ENCODE measurements at places on chromosomes 2 and 18.

DNA sequence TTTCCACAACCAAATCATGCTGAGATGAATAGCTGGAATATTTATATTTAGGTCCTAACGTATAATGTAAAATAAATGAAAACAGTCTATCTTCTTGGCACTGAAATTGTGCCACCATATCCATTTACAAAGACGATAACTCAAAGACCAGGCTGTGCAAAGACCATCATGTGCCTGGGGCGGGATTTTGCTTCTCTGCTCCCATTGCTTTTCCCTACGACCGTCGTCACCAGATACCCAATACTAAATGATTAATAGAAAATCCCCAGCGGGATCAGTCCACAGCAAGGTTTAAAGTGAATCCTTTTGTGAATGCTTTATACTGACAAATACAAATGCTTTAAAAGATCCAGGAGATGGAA, 194.3 kb upstream of the ARL4C start:
- no peak for DNase-seq

DNA sequence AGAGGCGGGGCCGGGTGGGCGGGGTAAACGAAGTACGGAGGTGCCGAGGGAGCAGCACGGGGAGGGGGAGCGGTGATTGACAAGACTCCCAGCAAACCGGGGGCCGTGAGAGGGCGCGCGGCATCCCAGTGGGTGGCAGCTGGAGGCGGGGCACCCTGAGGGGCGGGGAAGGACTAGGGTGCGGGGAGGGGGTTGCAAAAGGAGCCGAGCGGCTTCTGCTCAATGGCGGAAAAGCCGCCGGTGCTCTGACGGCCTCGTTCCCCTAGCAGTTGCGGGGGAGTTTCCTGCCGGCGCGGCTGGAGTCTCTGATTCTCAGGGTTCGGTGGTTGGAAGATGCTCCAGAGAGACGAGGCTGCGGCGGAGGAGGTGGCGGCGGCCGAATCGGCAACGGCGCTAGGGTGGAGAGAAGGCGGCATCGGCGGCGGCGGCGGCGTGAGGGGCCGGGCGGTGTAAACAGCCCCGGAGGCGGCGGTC, at the start of gene PPM1B:
PPM1B (plus strand) TSS at position 195 of the 474 bp plus-strand sequence. CDS start 32,325 bp downstream, outside the sequence.
- DNase-seq = no peak

- peak; percentile 22 for DNase-seq
These were observed 852.1 kb downstream of the CNTNAP5 start for GRCh38 chr2:124877141-124877577.

- no peak for DNase-seq
These were observed 17.6 kb upstream of the COPS8 start for GRCh38 chr2:237068005-237068576.

DNA sequence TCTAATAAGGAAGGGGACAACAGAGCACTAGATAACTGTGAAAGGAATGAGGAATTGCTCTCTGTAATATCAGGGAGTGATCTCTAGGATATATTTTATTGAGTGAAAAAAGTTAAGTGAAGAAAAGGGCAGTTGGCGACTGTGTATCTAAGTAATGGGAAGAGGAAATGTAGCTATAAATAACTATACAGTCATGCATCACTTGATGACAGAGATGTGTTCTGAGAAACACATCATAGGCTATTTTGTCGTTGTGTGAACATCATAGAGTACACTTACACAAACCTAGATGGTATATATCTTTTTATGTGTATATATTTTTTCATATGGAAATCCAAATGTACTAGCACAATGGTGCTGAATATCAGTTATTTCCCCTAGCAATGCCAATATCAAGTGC, 329.3 kb downstream of the TXNL1 start:
- DNase-seq = no peak

DNA sequence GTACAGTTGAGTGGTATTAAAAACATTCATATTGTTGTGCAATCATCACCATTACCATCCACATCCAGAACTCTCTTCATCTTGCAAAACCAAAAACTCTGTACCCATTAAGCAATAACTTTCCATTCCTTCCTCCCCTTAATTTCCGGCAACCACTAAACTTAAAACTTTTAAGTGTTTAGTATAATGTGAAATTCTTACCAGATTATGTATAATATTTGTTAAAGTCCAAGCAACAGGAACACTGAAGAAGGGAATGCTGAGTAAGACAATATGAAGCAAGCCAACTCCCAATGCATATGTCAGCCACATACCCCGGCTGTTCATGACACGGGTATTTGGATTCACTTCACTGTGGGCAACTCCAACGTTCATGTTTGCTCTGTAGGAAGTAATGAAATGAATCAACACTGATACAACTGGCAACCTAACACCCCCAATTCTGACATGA, 1.9 kb downstream of the ORMDL1 start:
- no peak for DNase-seq

DNA sequence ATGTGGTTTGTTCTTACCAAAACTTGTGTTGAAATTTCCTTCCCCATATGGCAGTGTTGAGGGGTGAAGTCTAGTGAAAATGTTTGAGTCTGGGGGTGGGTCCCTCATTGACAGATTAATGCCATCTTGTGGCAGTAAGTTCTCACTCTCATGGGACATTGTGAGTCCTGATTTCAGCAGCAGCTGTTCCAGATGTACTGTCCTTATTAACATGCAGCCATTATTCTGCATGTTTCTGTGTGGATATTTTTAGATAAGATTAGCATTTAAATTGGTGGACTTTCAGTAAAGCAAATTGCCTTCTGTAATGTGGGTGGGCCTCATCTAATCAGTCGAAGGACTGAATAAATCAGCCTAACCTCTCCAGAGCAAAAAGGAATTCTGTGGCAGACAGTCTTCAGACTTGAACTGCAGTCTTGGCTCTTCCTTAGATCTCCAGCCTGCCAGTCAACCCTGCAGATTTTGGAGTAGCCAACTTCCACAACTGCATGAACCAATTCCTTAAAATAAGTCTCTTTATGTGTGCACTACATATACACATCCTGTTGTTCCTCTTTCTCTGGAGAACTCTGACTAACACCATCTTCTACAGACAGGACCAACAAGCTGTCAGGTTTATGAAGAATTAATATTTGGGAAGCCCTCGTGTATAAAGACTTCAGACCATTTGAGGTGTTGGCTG, 138.7 kb upstream of the ZNF516 start:
- no peak for DNase-seq

DNA sequence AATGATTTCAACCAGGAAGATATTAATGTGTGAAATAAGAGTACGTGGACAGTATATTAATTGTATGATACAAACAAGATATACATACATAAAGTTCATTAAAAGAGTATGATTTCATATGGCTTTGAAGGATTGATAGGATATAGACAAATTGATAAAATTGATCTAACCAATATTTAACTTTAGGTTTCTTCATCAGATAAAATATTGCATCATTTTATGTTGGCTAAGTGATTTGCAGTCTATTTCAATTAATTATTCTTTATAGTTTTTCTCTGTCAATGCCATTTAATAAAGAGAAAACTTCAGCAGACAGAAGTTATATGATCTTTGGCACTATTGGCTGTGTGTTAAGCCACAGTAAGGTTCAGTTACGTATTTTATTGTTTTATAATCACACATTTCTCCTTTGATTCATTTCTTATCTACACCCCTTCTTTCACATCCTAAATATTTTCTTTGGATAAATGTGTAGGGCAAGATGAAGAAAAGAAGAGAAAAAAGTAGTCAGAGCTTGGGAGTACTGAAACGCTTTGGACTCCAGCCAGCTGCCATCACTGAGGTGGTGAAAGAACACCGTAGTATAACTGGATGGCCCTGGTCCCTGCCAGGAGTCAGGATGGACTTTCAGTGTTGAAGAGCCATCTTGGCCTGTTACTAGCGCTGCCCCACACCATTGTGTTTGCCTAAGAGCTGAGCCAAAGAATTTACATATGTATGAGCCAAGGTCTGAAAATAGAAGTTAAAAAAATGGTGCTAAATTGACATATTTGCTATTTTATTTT, 9.8 kb upstream of the CPS1 start:
- DNase-seq = no peak

GRCh38 chr18:10139783-10140410, 226.1 kb downstream of the VAPA start:
- no peak for DNase-seq

GRCh38 chr2:120857422-120857821, 121.8 kb downstream of the GLI2 start:
- no peak for DNase-seq

DNA sequence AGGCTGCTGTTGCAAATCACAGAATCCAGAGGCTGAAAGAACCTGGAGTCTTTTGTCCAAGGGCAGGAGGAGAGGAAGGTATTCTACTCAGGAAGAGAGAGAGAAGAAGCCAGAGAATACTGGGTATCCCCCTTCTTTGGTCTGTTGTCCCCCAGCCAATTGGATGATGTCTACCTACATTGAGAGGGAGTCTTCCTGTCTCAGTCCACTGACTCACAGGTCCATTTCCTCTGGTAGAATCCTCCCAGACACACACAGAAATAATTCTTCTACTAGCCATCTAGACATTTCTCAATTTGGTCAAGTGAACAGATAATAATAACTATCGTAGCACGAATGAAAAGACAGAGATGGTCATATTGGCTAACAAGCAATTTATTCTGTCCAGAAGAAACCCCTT, 416.4 kb upstream of the UBE2E3 start:
- DNase-seq = no peak

GRCh38 chr2:165539985-165540384, 70.5 kb downstream of the CSRNP3 start:
- no peak for DNase-seq

- no peak for DNase-seq
These were observed 69.7 kb downstream of the NUP35 start for GRCh38 chr2:183193904-183194303.

DNA sequence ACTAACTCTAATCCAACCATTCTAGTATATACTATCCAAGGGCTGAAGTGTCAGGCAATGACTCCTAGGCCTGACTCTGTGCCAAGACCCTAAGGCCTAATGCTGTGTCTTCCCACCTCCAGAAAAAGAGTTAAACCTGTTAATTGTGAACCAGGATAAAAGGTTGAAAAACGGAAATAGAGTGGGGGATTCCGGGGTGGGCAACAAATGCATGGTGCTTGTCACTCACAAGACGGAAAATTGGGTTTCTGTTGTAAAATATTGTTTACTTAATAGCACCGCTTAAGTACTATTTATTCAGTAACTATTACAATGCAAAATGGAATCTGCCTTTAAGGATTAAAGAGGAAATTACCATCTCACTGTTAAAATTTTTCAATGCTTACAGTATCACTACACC, 3.2 kb downstream of the STK17B start:
- no peak for DNase-seq

DNA sequence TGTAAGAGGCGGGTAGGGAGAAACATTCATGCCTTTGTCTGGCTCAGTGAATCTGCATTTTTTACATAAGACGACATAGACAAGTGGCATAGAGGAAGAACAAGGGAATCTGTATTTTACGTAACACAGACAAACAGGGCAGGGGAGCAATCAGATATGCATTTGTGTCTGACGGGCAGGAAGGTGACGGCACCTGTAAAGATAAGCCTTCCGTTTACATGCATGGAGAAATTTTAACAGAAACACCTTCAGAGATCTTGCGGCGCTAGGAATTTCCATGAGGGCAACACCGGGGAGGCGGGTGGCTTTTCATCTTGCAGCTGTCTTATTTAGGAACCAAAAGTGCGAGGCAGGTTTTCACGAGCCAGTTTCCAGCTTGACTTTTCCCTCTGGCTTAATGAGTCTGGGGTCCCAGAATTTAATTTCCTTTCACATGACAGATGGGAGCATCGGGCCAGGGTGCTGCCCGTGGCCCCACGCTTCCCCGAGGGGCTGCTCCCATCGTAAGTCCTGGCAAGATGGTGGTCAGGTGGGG, 42.6 kb downstream of the RTP5 start:
- DNase-seq = no peak

Data from SK-N-DZ (cell line).